ENCODE measurements at places on chromosomes 16 and 17. TPM values are rescaled to one million over a fixed set of nuclear protein-coding genes. Genes with fewer than 3 reads are reported as not detected.

RNF43 gene
- 58.3 TPM for total RNA-seq

DNA sequence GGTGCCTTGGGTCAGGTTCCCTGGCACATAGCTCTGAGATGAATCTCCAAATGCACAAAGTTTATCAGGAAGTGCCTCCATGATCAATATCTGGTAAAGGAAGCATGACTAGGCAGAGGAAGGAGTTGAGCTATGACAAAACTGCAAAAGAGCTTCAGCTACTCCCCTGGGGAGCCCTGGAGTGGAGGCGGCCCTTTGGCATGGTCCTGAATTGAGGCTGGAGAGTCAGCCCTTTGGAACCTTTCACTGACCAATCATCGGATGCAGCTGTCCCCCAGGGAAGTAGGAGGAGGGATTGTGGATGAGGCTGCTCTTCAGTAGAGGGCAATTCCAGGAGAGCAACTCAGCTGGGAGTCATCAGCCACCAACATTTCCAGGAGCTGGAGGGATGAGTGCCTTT lies 46.1 kb upstream of the NLRP1 start:
- H3K27ac ChIP-seq, result no peak overlapping the region
- no peaks in the 10 kb centered on the region for H3K36me3 ChIP-seq
- no peak overlapping the region for H3K4me3 ChIP-seq
- peaks cover 22% of the 10 kb centered on the region for H3K27me3 ChIP-seq

DNA sequence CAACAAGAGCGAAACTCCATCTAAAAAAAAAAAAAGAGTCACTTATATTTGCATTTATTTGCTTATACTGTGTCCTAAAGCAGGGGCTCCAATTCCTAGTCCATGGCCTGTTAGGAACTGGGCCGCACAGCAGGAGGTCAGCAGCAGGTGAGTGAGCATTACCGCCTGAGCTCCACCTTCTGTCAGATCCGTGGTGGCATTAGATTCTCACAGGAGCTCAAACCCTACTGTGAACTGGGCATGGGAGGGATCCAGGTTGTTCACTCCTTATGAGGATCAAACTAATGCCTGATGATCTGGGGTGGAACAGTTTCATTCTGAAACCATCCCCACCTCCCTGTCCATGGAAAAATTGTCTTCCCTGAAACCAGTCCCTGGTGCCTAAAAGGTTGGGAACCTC lies 24.9 kb downstream of the ITGB3 start:
- peak overlapping the region; percentile 70 for H3K27ac ChIP-seq
- no peaks in the 10 kb centered on the region for H3K36me3 ChIP-seq
- DNase-seq, result no peak
- H3K27me3 ChIP-seq, result no peaks in the 10 kb centered on the region
- H3K4me3 ChIP-seq, result no peak overlapping the region
- H3K4me1 ChIP-seq, result peaks cover 60% of the 10 kb centered on the region

DNA sequence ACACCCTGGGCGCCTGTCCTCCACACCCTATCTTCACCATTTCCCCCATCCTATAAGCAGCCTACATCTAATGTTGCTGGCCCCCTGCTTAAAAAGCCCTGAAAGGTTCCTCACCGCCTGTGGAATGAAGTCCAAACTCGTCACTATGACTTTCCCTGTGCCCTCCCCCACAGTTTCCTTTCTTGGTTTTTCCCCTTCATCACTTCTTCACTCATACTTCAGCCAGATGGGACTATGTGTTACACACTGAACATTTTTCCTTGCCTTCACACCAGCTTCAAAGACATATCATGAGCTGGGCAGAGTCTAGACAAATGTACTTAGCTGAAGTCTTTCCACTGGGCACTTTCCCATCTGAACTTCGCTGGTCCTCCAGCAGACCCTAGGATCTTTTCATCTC lies 1.5 kb upstream of the MARCHF10 start:
- peaks cover 11% of the 10 kb centered on the region for H3K27me3 ChIP-seq
- DNase-seq, result no peak
- no peaks in the 10 kb centered on the region for H3K36me3 ChIP-seq
- no peak overlapping the region for H3K27ac ChIP-seq

GRCh38 chr17:69414408-69415274 lies at the start of gene MAP2K6:
Gene MAP2K6 (plus strand): TSS chr17:69414697. CDS start chr17:69414985, 288 bp downstream.
- no peak within 1 kb of the TSS for H3K27ac ChIP-seq
- H3K4me1 ChIP-seq, result peaks cover 31% of the 10 kb centered on the region
- peak within 1 kb of the TSS; percentile 56 for H3K4me3 ChIP-seq
- H3K36me3 ChIP-seq, result no peaks in the 10 kb centered on the region

DNA sequence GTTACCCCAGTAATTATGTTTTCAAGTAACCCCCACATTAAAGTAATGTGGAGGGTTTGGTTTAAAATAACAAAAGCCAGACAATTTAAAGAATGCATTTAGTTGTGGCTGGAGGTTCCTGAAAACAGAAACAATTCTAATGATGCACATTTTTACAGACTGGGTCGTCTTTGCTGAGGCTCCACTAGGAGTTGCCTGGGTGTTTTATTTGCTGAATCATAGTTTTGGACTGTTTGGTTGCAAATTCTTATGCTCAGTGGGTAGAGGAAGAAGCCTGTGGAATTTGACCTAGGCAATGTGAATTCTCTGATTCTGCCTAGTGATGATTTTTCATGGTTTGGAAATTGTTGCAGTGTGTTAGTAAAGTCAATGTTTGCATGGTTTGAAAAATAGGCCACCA lies 16.3 kb downstream of the SHISA9 start:
- no peak for DNase-seq
- no peaks in the 10 kb centered on the region for H3K36me3 ChIP-seq
- H3K27me3 ChIP-seq, result peaks cover 4% of the 10 kb centered on the region
- H3K4me1 ChIP-seq, result no peaks in the 10 kb centered on the region
- H3K4me3 ChIP-seq, result no peak overlapping the region

- no peaks in the 10 kb centered on the region for H3K36me3 ChIP-seq
- peak overlapping the region; percentile 98 for H3K4me3 ChIP-seq
- peak; percentile 82 for DNase-seq
- H3K27me3 ChIP-seq, result no peaks in the 10 kb centered on the region
- peaks cover 32% of the 10 kb centered on the region for H3K4me1 ChIP-seq
- peak overlapping the region; percentile 89 for H3K27ac ChIP-seq
Observed at GRCh38 chr17:35088356-35088880, 24.9 kb upstream of the RFFL start.

- H3K27me3 ChIP-seq, result no peaks in the 10 kb centered on the region
- no peak overlapping the region for H3K27ac ChIP-seq
- H3K4me3 ChIP-seq, result no peak overlapping the region
- DNase-seq, result peak; percentile 43
- peaks cover 3% of the 10 kb centered on the region for H3K4me1 ChIP-seq
Observed at GRCh38 chr17:57623620-57624019, 121.5 kb downstream of the CCDC182 start.

CCL2 gene
- 18.6 TPM for total RNA-seq

DNA sequence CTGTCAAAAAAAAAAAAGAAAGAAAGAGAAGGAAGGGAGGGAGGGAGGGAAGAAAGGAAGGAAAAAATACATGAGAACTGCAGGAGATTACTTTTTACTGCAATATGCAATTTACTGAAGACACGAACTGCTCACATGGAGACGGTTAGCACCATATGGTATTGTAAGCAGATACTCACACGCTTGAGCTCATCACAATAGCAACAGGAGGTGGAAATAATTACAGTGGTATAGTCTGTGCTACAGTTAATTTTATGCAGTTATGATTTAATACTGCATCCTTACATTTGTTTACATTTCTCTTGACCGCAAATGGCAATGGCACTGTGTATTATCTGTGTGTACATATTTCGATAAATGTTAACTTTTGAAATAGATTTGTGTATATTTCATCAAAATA lies 21.4 kb upstream of the SLC46A1 start:
- H3K4me1 ChIP-seq, result no peaks in the 10 kb centered on the region
- H3K27me3 ChIP-seq, result peaks cover 8% of the 10 kb centered on the region
- no peak for DNase-seq
- no peaks in the 10 kb centered on the region for H3K36me3 ChIP-seq

- H3K4me3 ChIP-seq, result no peak overlapping the region
- H3K27me3 ChIP-seq, result peaks cover 3% of the 10 kb centered on the region
- H3K4me1 ChIP-seq, result peaks cover 7% of the 10 kb centered on the region
- H3K27ac ChIP-seq, result no peak overlapping the region
- DNase-seq, result no peak
- H3K36me3 ChIP-seq, result no peaks in the 10 kb centered on the region
Observed at GRCh38 chr16:55418586-55418985, 60.4 kb upstream of the MMP2 start.

DNA sequence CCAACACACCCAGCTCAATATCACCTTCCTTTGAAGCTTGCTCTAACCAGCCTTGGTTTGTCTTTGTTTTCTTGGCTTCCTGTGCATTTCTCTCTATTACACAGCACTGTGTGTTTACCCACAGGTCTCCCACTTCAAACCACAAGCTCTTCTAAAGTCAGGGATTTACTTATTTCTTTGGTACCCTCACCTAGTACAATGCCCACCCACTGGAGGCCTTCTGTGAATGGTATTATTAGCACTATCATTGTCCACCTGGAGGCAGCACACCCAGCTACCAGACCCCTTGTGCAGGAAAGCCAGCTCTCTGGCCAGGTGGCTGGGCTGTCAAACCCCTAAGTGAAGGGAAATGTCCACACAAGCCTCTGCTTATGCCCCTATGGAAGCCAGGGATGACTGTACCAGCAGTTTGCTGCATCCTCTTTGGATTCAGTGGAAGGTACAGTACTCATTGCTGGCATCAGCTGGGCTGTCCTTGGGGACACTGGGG lies 9.4 kb upstream of the TOP2A start:
- H3K27me3 ChIP-seq, result no peaks in the 10 kb centered on the region
- DNase-seq, result no peak
- no peak overlapping the region for H3K27ac ChIP-seq
- H3K4me3 ChIP-seq, result no peak overlapping the region

DNA sequence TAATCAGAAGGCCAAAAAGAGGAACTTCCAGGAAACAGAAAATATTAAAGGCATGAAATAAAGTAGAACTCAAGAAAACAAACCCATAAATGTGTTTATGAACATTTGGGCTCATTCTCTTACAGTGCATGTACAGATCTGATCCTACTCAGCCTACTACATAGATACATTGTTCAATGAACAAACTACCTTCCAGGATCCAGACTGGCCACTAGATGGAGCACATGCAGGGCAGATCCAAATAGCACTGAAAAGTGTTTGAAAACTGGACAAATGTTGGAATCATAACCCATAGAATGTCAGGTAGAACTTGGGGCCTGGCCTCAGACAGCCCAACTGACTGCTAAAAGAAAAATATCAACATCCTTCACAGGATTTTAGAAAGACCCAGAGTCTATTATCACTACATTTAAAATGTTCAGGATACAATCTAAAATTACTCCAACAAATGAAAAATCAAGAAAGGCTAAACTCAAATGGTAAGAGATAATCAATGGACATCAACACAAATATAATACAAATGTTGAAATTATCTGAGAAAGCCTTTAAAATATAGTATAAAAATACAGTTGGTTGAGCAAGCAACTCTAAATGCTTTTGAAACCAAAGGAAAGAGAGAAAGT lies 122.4 kb upstream of the NUDT7 start:
- peaks cover 4% of the 10 kb centered on the region for H3K4me1 ChIP-seq
- no peak overlapping the region for H3K27ac ChIP-seq

DNA sequence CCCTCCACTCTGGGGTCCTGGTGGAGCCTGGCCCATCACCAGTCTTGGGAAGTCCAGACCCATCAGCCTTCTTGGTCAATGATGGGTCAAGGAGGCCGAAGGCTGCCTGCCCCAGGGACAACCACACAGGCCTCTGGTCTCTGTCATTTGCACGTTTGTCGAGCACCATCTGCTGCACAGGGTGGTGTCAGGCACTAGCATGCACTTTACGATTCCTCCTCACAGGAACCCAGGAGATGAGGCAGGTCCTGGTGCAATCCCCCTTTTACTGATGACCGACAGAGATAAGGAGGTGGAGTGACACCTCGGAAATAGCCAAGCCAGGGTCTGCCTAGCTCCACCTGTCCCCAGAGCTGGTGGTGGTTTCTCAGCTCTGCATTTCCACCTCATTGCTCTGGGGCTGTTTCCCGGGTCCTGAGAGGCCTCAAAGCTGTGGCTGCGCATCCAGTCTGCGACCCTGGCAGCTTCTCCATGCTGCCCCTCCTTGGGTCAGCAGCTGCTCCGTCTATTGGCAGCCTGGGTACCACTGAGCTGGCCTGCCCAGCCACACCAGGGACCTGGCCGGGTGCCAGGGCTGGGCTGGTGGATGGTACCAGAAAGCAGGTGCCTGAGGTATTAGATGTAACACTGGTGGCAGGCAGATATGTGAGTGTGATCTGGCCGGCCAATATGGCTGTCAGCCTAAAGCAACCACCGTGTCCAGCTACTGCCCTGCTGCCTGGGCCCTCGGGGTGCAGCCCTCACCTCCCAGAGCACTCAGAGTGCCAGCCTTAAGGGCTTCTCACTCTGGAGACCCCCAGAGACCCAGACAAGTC lies 10.0 kb downstream of the MMP15 start:
- peaks cover 2% of the 10 kb centered on the region for H3K36me3 ChIP-seq
- no peak overlapping the region for H3K27ac ChIP-seq
- no peaks in the 10 kb centered on the region for H3K27me3 ChIP-seq
- H3K4me1 ChIP-seq, result no peaks in the 10 kb centered on the region
- H3K4me3 ChIP-seq, result no peak overlapping the region
- no peak for DNase-seq

DNA sequence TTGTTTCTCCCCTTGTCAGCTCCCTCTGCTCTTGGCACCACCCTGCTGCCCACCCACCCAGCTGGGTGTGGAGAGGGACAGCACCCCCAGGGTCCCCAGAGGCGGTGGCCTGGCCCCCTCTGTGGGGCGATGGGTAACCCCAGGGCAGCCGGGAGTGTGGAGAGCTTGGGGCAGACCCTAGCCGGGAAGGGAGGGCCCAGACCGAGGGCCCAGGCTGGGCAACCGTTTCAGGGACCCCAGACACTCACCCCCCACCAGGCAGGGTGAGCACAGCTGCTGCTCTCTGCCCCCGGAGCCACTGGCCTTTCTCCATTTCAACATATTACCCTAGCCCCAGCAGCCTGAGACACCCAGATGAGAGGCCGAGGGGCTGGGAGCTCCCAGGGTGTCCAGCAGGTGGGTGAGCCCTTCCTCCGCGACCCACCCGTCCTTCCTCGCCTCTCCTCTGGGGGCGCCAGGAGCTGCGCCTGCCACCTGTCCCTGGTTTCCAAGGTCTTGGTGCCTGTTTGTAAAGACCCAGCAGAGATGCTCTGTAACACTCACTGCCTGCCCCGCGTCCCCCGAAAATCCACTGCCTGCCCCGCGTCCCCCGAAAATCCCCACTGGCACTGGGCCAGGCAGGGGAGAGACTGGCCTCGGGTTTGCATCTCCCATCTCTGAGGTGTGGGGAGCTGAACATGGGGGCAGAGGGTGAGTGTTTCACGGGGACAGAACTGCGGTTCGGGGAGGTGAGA lies 45.4 kb downstream of the BAHCC1 start:
- no peak overlapping the region for H3K4me3 ChIP-seq
- H3K27me3 ChIP-seq, result no peaks in the 10 kb centered on the region
- peaks cover 22% of the 10 kb centered on the region for H3K4me1 ChIP-seq
- no peak overlapping the region for H3K27ac ChIP-seq
- H3K36me3 ChIP-seq, result peaks cover 25% of the 10 kb centered on the region

MYH10 gene
- 12.2 TPM for total RNA-seq

ARHGAP23 gene
- 149 TPM for total RNA-seq

NTN1 gene
- total RNA-seq, result 3.7 TPM

All from suprapubic skin (tissue), 4 donors.